ENCODE measurements at places on chromosomes 7 and 10.

- DNase-seq, result no peak
Measured at GRCh38 chr7:30197438-30197837, 62.7 kb downstream of the MTURN start.

- DNase-seq, result no peak
Measured at GRCh38 chr7:5580714-5581395, 157.2 kb upstream of the TNRC18 start.

DNA sequence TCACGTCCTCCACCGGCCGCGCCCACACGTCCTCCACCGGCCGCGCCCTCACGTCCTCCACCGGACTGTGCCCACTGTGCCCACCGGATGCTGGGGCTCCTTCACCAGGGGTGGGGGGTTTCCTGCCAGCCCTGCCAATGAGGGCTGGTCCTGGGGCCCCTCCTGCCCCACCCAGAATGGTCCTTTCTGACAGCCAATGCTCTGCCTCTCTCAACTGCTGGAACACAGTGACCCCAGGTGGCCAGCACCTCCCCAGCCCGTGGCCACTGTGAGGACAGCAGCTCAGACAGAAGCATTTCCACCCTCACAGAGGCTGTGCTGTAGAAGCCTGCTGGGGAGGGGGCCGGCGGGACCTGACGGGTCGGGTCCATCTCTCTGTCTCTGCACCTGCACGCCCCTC, 90.1 kb upstream of the DNAAF5 start:
- no peak for DNase-seq

DNA sequence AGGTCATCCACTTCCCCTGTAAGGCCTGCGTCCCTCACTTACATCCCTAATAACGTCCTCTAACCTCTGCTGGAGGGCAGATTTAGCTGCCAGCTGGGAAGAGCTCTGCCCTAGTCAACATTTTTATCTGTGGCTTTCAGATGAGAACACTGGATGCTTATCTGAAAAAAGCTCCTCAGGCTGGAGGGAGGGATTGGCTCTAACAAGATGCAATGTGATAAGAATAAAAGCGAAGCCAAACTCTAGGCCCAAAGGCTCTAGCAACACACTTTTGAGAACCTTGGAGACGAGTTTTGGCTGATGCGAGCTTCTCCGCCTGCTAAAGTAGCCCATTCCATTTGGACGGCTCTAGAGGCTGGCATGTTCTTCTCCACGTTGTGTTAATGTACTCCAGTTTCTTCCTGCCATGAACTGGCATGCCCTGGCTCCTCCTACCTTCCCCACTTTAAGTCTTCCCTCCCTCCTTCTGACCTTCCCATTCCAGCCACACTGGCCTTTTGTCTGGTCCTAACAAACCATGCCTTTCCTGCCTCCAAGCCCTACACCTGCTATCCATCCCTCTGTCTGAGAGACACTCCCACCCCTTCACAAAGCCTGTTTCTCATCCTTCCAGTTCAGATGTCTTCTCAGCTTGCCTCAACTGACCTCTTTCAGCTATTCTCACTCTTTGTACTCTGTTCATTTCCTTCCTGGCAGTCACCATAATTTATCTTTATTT, 62.5 kb upstream of the ATRNL1 start:
- DNase-seq, result no peak

GRCh38 chr7:47786557-47787248, 161.6 kb downstream of the PKD1L1 start:
- peak; percentile 82 for DNase-seq

DNA sequence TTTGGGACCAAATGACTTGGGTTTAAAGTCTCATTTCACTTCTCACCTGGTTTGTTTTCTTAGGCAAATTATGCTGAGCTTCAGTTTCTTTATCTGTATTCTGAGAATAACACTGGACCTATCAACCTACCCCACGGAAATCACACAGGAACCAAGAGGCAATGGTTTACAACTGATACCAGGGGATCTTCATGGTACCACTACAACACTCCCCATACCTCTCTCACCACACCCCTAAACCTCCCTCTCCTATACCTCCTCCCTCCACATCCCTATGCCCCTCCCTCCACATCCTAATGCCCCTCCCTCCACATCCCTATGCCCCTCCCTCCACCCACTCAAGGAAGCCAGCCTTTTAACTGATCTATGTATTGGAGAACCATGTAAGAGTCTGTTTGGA, 9.9 kb downstream of the FAM204A start:
- DNase-seq, result no peak

GRCh38 chr7:158741294-158741666, 36.7 kb upstream of the NCAPG2 start:
- DNase-seq, result no peak

- no peak for DNase-seq
Measured at GRCh38 chr7:157514746-157515145, 177.9 kb downstream of the DNAJB6 start.

- no peak for DNase-seq
Measured at GRCh38 chr10:10819206-10819856, 198.3 kb upstream of the CELF2 start.

GRCh38 chr7:25994433-25994994, 157.5 kb upstream of the NFE2L3 start:
- no peak for DNase-seq

- no peak for DNase-seq
Measured at GRCh38 chr10:110951381-110951780, 32.0 kb downstream of the SHOC2 start.

- DNase-seq, result no peak
Measured at GRCh38 chr10:49257154-49257553, 41.8 kb upstream of the C10orf71 start.

- DNase-seq, result no peak
Measured at GRCh38 chr10:112956631-112957350, 6.7 kb downstream of the TCF7L2 start.

- DNase-seq, result no peak
Measured at GRCh38 chr7:35250941-35251340, 3.0 kb downstream of the TBX20 start.

- no peak for DNase-seq
Measured at GRCh38 chr10:33347211-33347610, 12.7 kb upstream of the NRP1 start.

DNA sequence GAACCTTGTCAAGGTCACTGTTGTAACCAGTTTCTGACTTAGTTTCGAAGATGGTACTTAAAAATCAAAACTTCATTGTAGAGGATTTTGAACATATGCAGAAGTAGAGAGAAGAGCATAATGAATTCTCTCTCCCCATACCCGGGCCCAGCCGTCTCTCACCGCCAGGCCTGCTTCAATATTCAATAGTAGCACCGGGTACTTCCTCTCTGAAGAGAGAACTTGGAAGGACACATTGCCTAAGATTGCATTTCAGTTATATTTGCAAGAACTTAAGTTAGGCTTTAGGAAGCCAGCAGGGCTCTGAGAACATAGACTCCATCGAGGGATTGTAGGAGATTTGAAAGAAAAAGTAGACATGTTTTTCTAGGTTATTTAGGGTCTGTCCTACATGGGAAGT, 19.1 kb downstream of the LMTK2 start:
- DNase-seq, result no peak

Measured in COLO829 (cell line).